Endothelial cell of umbilical vein (primary cell): ENCODE measurements at places on chromosomes 1 and 21.

- H3K36me3 ChIP-seq, result no peaks in the 10 kb centered on the region
- peaks cover 15% of the 10 kb centered on the region for H3K4me1 ChIP-seq
- no peak for DNase-seq
These were observed 4.8 kb downstream of the RC3H1 start for GRCh38 chr1:174017231-174017970.

DNA sequence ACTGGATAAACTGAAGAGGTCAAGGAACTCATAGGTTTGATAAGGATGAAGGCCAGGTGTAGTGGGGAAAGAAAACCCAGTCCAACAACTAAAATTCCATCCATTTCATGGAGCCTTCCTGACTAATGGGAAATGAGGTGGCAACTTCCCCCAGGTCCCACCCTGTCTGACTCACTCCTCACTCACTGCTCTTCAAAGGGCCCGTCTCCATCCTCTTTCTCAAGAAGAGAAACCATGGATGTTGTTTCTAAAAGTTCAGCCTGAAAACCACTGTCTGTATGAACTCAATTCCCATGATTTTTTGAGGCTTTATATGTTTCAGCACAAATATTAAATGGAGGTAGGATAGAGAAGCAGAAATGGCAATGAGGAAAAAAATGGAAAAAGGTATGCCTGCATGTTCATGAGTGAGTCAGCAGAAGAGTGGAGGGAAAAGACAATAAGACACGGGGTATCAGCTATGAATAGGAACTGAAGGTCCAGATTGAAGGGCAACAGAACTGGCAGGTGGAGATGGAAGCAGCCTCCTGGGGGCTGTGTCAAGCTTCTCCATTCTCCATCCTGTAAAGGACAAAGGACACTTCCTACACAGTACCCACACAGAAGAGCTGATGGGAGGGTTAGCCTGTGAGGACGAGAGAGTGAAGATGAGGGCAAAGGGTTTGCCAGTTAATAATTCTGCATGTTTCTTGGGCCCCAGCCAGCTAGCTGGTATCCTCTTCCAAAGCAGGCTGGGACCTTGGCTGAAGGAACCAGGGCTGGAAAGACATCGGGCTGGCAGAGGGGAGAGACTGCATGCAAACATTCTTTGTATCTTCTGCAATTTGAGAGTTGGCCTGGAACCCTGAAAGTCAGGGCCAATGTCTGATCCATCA lies 5.5 kb upstream of the ELOVL1 start:
- no peak overlapping the region for H3K4me3 ChIP-seq
- no peaks in the 10 kb centered on the region for H3K27me3 ChIP-seq
- no peaks in the 10 kb centered on the region for H3K36me3 ChIP-seq
- peak overlapping the region; percentile 81 for H3K27ac ChIP-seq

DNA sequence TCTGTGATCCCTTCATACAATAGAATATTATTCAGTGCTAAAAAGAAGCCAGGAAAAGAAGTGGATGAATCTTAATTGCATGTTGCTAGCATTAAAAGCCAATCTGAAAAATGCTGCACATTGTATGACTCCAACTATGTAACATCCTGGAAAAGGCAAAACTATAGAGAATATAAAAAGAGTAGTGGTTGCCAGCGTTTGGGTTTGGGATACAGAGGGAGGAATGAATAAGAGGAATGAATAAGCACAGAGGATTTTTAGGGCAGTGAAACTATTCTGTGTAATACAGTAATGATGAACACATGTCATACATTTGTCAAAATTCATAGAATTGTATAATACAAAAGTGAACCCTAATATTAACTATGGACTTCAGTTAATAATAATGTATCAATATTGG lies 42.5 kb downstream of the GPR88 start:
- no peak for DNase-seq
- H3K4me1 ChIP-seq, result peaks cover 11% of the 10 kb centered on the region
- H3K27ac ChIP-seq, result no peak overlapping the region
- no peaks in the 10 kb centered on the region for H3K27me3 ChIP-seq

DNA sequence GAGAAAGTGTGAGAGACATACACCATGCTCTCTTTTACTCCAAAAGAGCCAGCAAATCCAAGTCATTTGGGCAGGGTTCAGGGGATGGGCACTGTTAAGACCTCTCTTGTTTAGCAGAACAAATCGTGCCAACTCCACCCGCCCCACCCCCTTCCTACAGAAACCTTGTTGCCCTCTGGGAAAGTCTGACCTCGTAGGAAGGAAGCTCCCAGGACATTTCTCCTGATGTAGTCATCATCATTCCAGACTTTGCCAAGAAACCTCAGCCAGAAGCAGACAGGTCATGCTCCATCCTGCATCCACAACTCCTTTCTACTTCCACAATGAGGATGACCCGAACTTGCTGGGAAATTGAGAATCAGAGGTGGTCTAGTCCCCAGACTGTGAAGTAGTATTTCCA lies 57.7 kb downstream of the UBE2T start:
- H3K27me3 ChIP-seq, result no peaks in the 10 kb centered on the region
- no peak overlapping the region for H3K4me3 ChIP-seq
- H3K4me1 ChIP-seq, result peaks cover 80% of the 10 kb centered on the region
- H3K36me3 ChIP-seq, result no peaks in the 10 kb centered on the region

- DNase-seq, result peak; percentile 60
- H3K4me3 ChIP-seq, result peak overlapping the region; percentile 70
- peak overlapping the region; percentile 82 for H3K27ac ChIP-seq
- peaks cover 53% of the 10 kb centered on the region for H3K4me1 ChIP-seq
- no peaks in the 10 kb centered on the region for H3K36me3 ChIP-seq
These were observed 79.1 kb downstream of the NDUFS5 start for GRCh38 chr1:39105061-39105840.

- H3K27ac ChIP-seq, result no peak overlapping the region
- DNase-seq, result no peak
- H3K27me3 ChIP-seq, result no peaks in the 10 kb centered on the region
- H3K4me3 ChIP-seq, result no peak overlapping the region
- no peaks in the 10 kb centered on the region for H3K4me1 ChIP-seq
These were observed 51.0 kb downstream of the SCP2 start for GRCh38 chr1:52978045-52978444.

DNA sequence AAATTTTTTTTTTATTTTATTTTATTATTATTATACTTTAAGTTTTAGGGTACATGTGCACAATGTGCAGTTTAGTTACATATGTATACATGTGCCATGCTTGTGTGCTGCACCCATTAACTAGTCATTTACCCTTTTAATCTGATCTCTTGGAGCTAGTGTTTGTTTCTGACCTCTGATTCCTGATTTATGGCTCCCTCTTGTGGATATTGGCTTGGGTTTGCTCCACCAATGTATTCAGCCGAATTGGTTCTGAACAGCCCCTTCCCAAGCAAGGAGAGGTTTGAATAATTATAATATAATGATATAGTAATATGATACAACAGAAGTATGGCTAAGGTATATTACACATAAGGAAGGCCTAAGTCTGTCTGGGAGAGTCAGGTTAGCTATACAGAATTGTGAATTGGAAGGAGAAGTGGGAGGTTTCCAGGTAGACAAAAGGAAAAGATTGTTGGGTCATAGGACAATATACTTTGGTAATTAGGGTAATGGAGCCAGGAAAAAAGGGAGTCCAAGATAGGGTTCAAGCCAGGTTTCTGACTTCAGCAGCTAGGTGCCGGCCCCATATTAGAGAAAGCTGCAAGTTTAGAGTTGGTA lies 53.1 kb upstream of the HMCN1 start:
- H3K4me3 ChIP-seq, result no peak overlapping the region
- H3K36me3 ChIP-seq, result no peaks in the 10 kb centered on the region
- H3K27me3 ChIP-seq, result no peaks in the 10 kb centered on the region
- H3K4me1 ChIP-seq, result peaks cover 8% of the 10 kb centered on the region
- H3K27ac ChIP-seq, result no peak overlapping the region

DNA sequence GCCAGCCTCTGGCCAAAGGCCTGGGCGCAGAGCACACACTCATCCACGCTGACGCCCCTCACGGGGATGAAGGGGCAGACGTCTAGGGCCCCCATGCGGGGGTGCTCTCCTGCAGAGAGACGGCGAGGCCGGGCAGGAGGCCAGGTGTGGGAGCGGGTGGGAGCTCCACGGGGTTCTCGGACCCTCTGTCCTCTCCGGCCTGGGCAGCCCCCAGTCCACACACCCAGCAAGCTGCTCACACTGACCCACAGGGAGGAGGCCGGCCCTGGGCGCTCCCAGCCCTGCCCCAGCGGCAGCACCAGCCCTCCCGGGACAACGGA lies 2.5 kb downstream of the FTCD start:
- H3K36me3 ChIP-seq, result no peaks in the 10 kb centered on the region
- H3K27me3 ChIP-seq, result no peaks in the 10 kb centered on the region
- no peaks in the 10 kb centered on the region for H3K4me1 ChIP-seq
- no peak for DNase-seq
- no peak overlapping the region for H3K27ac ChIP-seq
- no peak overlapping the region for H3K4me3 ChIP-seq

GRCh38 chr1:236907205-236907604 lies 97.0 kb downstream of the MT1HL1 start:
- no peaks in the 10 kb centered on the region for H3K36me3 ChIP-seq
- H3K27ac ChIP-seq, result no peak overlapping the region
- H3K4me1 ChIP-seq, result no peaks in the 10 kb centered on the region
- H3K27me3 ChIP-seq, result no peaks in the 10 kb centered on the region

DNA sequence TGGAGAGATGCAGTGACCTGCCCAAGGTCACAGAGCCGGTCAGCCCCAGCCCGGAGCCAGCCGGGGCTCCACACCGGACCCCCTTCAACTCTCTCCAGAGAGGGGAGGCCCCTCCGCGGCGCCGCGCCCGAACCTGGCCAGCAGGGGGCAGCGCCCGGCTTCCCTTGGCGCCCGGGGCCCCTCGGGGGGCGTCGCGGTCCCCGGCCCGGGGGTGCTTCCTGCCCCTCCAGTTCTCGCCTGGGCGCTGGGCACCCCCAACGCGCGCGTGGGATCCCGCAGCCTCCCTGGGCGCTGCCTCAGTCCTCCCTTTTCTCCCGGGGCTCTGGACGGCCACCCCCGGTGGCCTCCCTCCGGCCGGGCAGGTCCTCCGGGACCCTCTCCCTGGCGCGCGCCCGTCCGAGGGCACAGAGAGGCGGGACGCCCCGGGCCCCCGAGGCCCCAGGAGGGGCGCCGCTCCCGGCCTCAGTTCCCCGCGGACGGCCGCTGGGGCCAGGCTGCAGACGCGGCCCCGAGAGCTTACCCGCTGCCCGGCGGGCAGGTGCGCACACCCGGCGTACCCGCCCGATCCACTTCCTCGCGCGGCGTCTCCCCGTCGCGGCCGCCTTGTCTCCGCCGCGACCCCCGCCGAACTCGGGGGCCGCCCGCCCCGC lies 406 bp downstream of the HTR1D start:
- no peaks in the 10 kb centered on the region for H3K36me3 ChIP-seq
- H3K27ac ChIP-seq, result no peak overlapping the region
- H3K27me3 ChIP-seq, result peaks cover 7% of the 10 kb centered on the region

DNA sequence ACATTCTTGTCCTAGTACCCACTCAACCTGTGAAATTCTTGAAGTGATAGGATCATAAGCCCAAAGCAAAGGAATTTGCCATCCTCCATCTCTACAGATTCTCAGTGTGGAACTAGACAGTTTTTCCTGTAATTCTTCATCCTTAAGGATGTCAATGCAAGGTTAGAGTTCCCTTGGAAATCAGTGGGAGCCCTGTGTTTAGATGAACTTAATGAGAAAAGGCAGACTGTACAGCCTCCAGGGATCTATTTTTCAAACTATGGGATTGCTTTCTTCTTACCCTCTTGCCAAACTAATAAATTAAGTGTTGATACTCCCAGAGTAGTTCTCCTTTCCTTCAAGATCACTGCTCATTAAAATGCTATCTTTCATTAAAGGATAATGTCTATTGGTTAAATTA lies 78.1 kb upstream of the OLFM3 start:
- DNase-seq, result no peak
- no peaks in the 10 kb centered on the region for H3K36me3 ChIP-seq
- no peak overlapping the region for H3K4me3 ChIP-seq

DNA sequence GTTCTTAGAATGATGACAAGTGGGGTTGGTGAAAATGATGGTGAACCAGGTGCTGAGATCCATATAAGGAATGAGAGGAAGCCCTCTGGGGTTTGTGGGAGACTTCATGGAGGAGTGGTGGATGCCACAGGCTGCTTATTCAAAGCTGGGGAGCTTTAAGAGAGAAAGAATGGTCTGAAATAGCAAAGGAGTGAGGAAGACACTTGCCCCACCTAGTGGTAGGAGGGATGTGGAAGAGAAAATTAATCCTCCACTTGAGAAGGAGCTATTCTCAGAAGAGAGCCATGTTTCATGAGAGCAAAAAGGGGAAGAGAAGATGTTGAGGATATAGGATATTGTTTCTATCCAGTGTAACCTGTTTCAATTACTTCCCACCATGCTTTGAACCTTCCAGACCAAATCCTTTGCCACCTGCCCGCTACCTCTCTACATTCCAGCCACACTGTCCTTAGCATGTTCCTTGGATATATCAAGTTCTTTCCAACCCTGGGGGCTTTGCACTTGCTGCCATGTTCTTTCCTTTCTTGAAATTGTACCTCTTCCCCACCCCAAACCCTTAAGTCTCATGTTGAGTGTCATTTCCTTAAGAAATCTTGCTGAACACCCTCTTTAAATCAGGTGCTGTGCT lies 19.6 kb upstream of the ZNF648 start:
- no peaks in the 10 kb centered on the region for H3K27me3 ChIP-seq
- no peaks in the 10 kb centered on the region for H3K36me3 ChIP-seq
- no peak overlapping the region for H3K4me3 ChIP-seq
- peak; percentile 28 for DNase-seq
- peaks cover 2% of the 10 kb centered on the region for H3K4me1 ChIP-seq

DNA sequence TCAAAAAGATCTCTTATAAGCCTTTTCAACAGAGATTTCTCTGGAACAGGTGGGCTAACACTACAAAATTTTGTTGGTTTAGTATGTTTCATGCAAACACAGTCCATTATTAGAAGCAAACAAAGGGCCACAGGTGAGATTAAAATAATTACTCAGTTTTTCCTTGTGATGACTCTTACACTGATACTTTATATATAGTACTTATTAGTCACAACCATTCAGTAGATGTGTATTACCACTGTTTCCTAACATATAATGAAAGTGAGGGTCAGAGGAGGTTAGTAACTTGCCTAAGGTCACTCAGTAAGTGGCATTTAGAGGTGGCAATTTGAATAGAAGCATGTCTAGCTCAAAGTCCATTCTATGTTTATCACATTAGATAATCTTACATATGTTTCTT lies 44.2 kb downstream of the CYYR1 start:
- no peak overlapping the region for H3K4me3 ChIP-seq
- no peak for DNase-seq
- H3K36me3 ChIP-seq, result no peaks in the 10 kb centered on the region
- peaks cover 3% of the 10 kb centered on the region for H3K4me1 ChIP-seq
- H3K27me3 ChIP-seq, result no peaks in the 10 kb centered on the region
